Posterior vena cava (tissue), 2 donors: ENCODE measurements at places on chromosomes 12 and 14. TPM values are rescaled to one million over a fixed set of nuclear protein-coding genes. Genes with fewer than 3 reads are reported as not detected.

GMPR2 gene
- 42.0 TPM for total RNA-seq

TAPBPL gene
- 20.6 TPM for total RNA-seq

DNA sequence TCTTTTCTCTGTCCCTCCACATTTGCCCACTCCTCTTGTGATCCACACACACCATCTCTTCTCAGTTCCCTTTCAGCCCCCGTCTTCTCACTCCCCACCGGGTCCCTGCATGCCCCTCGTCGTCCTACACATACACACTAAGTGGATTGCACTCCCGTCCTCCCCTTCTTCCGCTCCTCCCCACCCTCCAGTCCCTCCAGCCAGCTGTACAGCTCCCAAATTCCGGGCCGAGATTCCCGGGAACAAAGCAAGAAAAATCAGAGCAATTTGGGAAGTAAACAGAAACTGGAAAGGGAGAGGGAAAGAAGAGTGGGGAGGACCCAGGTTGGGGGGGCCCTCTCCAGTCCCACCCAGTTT, 282 bp upstream of the IGFBP6 start:
- no peak for DNase-seq

DNA sequence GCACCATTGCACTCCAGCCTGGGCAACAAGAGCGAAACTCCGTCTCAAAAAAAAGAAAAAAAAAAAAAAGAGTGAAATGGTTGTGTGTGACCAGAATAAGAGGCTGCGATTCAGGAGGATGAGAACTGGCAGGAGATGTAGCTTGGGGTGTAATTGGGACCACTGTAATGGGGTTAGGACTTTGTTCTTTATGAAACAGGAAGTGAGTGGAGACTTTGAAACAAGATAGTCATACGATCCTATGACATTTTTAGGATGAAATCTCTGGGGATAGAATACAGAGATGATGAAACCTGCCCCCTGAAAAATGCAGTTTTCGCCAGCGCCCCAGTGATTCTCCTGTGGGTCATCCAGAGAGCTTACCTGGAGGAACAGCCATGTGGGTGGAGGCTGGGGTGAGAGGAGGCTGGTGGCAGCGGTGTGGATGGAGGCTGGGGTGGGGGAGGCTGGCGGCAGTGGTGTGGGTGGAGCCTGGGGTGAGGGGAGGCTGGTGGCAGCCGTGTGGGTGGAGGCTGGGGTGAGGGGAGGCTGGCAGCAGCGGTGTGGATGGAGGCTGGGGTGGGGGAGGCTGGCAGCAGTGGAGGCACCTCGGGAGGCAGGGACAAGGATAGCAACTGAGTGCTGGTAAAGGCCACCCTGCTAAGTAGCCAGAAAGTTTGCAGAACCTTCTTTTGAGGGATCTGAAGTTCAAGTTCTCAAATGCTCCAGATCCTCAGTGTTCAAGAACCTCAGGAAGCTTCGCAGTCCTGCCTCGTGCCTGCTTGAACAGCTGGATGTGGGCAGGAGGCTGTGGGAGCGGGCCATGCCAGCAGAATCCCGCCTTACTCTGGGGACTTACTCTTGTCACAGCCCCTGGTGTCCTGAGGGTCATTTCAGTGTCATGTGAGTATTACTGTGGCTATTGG, 20.2 kb downstream of the FBXL14 start:
- no peak for DNase-seq

DNA sequence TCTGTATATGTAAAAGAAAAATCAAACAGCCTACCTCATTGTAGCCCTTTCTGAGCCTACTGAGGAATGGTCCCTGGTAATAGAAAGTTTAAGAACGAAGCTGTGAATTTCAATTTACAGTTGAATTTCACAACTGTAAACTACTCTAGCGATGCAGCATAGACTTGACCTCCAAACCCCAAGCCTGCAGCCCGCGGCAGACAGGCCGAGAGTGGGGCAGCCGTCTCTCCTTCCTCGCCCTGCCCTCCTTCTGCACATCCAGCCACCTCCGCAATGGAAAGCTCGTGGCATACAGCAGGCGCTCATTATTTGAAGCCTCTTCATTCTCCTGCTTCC, 15.3 kb downstream of the RNASE2 start:
- no peak for DNase-seq

JAG2 gene
- total RNA-seq: 17.3 TPM
